HL-60 (cell line): ENCODE measurements at places on chromosomes 3 and 15.

DNA sequence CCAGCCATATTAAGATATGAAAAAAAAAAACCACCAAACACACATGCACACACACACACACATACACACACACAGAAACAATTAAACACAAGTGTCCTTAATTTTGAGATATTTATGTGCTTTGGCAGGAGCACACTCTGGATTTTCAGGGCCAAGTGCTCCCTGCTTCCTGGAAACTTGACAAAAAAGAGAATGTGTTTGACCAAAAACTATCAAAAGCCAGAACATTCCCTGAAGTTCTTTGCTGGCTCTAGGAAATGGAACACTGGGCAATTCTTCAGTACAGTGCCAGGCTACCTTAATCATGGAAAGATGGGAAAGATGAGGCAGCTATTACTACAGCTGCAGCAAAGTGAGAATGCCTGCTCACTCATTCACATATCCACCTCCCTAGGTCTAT lies 44.6 kb downstream of the P3H2 start:
- no peak for DNase-seq

- DNase-seq = no peak
These were observed 420.4 kb downstream of the TIGIT start for GRCh38 chr3:114714237-114714636.

DNA sequence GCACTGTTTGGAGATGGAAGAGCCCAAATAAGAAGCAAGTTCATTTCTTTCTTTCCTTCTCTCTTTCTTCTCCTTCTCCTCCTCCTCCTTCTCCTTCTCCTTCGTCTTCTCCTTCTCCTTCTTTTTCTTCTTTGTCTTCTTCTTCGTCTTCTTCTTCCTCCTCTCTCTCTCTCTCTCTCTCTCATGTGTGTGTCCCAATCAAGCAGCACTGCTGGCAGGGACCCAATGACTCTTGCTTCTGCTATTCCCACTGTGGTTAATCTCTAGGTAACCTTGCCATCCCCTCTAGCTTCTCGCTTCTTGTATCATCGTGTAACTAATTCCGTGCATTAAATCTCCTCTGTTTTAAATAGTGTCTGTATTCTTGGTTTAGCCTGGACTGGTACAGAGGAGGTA lies 26.1 kb upstream of the ZNF280D start:
- DNase-seq = no peak

DNA sequence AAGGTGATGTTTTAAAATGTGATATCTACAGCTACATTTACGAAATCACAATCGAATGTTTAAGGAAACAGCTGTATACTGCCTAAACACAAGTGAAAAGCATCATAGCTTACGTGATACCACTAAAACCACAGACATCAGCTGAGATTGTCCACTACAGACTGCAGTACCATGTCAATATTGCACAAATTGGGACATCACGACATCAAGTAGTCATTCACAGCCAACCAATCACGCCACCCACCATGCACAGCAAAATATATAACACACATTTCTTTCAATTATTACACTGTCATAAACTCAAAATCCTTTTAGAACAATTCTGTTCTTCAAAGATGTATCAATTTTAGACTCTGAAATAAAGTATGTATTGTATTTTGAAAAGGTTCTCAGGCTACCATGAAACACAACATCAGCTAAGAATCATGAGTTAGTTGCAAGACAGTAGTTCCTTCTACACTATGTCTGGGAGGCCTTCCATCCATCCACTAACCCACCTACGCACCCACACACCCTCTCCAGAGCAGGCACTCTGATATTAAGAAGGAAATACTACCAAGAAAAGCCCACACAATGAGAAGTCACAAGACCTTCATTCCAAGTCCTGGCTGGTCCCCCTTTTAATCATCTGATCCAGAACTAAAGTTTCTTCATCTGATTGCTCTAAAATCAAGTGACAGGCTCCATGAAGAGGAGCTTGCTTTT lies 3.1 kb downstream of the DMXL2 start:
- peak; percentile 81 for DNase-seq

GRCh38 chr3:16834214-16834613 lies 50.5 kb upstream of the PLCL2 start:
- no peak for DNase-seq

DNA sequence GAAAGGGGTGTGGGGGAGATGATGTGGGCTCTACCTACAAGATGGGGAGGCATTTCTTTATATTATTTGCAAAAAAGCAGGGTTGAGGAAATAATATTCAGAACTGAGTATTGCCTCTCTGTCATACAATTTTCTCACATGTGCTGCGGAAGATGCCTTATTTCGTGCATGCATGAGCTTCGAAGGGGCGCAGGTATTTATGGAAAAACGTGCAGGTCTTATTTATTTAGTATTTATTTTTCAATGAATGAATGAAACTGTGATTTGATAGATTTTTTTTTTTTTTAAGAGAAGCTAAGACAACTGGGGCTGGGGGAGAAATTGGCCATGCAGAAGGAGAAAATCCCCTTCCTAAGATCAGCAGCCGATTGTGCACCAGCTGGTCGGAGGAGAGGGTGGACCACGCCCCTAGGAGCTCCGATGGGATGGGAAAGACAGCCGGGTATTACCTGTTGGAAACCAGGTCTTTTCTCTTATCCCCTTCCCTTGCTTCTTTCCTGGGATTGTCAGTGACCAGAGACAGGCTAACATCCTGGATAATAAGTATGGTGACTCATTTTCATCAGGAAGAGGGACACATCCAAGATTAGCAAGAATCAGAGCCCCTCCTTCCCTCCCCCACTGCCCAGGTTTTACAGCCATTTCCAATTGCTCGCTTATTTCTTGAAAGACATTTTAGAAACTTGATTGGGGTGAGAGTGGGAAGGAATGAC lies 875 bp downstream of the GAP43 start:
- no peak for DNase-seq

- no peak for DNase-seq
These were observed 153.4 kb downstream of the CBLB start for GRCh38 chr3:105715372-105715771.

GRCh38 chr3:140834266-140835037 lies 107.2 kb upstream of the SLC25A36 start:
- DNase-seq = no peak

GRCh38 chr3:114856835-114857234 lies 290.3 kb downstream of the ZBTB20 start:
- no peak for DNase-seq

DNA sequence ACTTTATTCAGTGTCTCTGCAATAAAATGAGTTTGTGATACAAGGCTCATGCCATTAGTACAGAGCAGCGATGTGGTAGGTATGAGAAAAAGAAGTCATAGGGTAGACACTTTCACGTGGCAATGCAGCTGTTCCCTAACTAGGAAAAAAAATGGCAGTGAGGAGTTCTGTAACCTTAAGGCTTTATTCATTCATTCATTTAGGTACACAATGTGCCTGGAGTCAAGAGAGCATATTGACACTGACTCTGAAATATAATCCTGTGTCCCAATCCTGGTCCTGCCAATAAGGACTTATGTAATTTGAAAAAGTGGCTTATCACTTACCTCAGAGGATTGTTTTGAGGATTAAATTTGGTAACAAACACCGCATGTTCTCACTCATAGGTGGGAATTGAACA lies 173.0 kb upstream of the AZI2 start:
- DNase-seq = no peak

DNA sequence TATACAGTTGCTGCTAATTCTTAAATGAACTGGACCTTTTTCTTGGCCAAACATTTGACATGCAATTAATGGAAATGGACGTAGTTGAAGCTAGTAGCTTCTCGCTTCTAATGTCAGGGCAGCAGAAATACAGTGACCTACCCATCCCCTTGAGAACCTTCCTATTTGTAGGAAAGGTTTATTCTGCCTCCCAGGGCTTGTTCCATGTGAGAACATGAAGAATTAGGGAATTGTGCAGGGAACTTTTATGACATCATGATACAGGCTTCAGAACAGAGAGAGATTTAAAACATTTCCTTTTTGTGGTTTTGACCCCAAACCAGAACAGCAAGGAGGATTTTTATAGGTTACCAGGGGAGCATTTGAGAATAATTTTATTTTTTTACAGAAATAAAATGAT lies 406.6 kb upstream of the PPP2R3A start:
- no peak for DNase-seq

GRCh38 chr3:66370179-66370578 lies 130.6 kb downstream of the LRIG1 start:
- DNase-seq = no peak

DNA sequence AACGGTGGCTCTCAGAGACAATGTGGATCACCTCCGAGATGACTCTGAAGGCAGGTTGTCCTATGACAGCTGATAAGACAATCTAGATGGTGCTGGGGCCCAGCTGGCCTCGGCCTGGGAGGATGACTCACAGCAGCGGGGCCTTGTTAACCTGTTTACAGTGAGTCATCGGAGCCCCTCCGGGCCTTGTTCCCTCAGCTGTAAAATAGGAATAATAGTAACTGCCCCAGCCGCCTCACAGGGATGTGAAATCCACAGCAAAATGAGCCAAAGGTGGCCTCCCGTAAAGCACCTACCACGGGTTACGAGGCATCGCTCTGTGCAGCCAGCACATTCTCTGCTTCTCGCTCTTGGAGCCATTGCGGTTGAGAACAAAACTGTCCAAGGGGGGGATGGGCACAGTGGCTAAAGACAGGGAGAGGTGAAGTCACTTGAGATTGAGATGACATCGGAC lies 88.6 kb upstream of the RASGRF1 start:
- no peak for DNase-seq

DNA sequence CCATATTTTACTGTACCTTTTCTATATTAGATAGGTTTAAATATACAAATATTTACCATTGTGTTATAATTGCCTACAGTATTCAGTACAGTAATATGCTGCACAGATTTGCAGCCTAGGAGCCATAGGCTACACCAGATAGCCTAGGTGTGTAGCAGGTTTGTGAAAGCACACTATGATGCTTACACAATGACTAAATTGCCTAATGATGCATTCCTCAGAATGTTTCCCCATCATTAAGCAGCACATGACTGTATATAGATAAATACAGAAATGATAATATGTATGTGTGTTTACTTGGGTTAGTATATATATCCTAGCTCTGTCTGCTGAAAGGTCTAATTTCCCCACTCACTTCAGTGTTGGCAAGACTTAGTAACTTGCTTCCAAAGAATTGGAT lies 65.8 kb downstream of the MYL3 start:
- no peak for DNase-seq

- DNase-seq = no peak
These were observed 89.6 kb downstream of the AAGAB start for GRCh38 chr15:67164811-67165253.

DNA sequence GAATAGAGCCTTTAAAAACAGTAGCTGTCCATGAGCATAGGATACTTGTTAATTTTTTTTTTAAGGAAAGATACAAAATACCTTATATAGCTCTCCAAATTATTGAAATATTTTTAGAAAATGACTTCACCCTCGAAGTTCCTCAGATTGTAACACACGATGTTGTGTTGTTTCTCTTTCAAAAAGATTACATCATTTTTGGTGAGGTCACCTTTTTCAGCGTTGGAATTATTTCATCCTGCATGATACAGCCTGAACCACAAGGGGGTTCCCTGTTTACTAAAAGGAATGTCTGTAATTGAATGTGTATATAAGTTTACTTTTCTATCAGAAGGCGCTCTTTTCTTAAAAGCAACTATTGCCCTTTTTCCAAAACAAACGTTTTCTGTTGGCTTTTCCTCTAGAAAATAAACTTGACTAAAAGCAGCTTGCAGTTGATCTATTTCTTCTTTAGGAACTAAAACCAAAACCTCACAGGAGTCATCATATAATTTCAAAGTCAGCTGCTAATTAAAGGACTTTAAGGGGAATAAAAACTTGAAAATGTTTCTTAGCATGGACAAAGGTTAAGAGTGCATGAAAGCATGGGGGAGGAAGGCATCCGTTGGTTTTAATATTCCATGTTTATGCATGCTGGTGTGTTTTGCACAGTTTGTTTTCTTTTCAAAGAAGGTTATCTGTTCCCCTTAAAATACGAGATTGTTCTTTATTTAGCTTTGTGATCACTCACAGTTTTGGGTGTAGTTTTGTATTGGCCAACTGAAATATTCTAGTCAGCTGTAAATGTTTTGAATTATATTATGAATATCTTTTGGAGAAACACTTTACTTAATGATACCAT lies 29.4 kb downstream of the LYSMD4 start:
- peak; percentile 57 for DNase-seq

- no peak for DNase-seq
These were observed 30.8 kb upstream of the SLC25A36 start for GRCh38 chr3:140910860-140911259.

DNA sequence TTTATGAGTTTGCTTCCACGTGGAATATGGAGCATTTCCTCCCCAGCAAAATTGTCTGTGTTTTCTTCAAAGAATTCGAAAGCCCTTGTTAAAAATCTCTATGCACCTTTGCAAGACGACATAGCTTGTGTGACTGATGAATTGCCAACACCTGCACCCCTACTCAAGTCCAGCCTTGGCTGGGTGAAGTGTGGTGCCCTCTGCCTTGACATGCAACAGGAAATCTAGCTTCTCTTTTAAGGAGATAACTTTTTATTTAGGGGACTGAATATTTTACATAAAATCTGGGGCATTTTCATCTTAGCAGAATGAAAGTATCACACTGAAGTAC lies 647 bp downstream of the HMG20A start:
- DNase-seq = peak; percentile 20

DNA sequence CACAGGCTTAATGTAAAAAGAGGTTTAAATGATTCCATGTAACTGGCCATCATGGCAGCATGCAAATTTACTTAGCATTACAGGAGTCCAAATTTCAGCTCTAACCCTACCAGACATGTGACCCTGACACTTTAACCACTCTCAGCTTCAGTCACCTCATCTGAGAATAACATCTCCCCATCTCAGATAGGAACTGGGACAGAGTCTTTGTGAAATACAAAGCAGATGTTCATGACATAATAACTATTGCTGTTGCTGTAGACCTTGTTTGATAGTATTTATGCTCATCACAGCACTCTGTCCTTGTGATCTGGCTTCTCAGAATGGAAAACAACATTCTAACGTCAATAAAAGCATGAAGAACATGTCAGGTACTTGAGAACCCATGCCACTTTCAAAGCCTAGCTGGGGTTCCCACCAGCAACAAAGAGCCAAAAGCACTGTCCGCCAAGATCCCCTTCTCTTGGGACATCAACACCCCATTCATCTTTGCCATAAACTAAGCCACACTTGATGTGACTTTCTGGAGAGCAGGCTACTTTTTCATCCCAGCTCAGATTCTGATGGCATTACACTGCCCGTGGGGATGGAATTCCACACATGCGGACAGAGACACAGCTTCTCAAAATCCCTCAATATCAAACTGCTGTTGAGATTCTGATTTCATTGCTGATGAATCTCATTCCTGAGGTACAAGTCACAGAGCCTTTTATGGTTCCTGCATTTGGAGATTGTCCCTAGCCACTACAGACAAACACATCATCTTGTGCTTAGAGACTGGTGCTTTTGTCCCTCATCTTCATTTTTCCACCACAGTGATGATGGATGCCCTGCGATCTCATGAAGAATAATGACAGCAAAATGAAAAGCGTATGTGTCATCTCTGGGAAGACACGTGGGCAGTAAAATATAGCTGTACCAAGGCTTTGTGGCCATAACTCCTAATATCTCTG lies 202.7 kb downstream of the TNIK start:
- DNase-seq = no peak
